ENCODE measurements at places on chromosomes 12 and 14. TPM values are rescaled to one million over a fixed set of nuclear protein-coding genes. Genes with fewer than 3 reads are reported as not detected.

Gene LALBA
- not detected for total RNA-seq

Gene PLD4
- 1.2 TPM for total RNA-seq

Gene DACT1
- total RNA-seq: 3.7 TPM

Gene RPAP3
- 20.2 TPM for total RNA-seq

Gene ZDHHC17
- 27.9 TPM for total RNA-seq

Gene EPYC
- not detected for total RNA-seq

Gene FAM161B
- total RNA-seq: 4.7 TPM

Gene CDKL1
- total RNA-seq: 25.3 TPM

Gene ASPG
- total RNA-seq: 4.6 TPM

Gene A2ML1
- total RNA-seq: not detected

Gene MYO1H
- total RNA-seq: 0.30 TPM

Gene PPFIBP1
- 117 TPM for total RNA-seq

Gene IL31
- total RNA-seq: not detected

Gene TAS2R50
- total RNA-seq: 0.50 TPM

Gene ACYP1
- total RNA-seq: 19.7 TPM

Gene OTUB2
- 1.9 TPM for total RNA-seq

Gene ASCL1
- 0.15 TPM for total RNA-seq

Gene KRT81
- not detected for total RNA-seq

Gene CLEC1A
- total RNA-seq: 9.7 TPM

Gene KRT77
- total RNA-seq: not detected

Gene RNASE7
- not detected for total RNA-seq

Gene KRT80
- total RNA-seq: 3.0 TPM

Gene KRT83
- not detected for total RNA-seq

Gene BLTP3B
- 24.2 TPM for total RNA-seq

Gene INHBE
- total RNA-seq: not detected
